Hippocampal formation (tissue), 2 donors: ENCODE measurements at places on chromosomes 16 and 17.

DNA sequence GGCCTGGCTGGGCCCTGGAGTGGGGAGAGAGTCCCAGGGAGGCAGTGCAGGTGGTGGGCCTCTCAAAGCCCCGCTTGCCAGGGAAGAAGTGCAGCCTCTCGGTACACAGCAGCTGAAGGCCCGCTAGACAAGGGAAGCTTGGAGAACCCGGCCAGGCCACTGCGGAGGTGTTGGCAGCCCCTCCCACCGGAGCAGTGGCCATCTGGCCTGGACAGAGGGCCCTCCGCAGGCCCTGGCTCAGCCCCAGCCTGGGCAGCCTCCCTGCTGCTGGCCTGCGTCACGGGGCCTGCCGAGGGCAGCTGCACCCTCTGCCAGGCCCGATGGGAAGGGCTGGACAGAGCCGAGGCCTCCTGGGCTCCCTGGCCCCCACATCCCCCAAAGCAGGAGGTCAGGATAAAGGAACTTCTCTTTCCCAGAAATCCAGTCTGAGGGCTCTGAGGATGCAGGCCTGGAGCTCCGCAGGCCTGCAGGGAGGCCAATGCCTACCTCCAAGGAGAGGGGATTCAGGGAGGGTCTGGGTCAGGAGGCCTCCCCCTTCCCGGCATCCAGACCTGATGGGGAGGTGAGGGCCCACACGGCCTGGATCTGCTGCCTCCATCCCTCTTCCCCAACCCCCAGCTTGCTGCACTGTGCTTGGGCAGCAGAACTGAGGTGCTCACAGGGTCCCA lies 4.3 kb downstream of the SPPL2C start:
- DNase-seq = peak; percentile 53

DNA sequence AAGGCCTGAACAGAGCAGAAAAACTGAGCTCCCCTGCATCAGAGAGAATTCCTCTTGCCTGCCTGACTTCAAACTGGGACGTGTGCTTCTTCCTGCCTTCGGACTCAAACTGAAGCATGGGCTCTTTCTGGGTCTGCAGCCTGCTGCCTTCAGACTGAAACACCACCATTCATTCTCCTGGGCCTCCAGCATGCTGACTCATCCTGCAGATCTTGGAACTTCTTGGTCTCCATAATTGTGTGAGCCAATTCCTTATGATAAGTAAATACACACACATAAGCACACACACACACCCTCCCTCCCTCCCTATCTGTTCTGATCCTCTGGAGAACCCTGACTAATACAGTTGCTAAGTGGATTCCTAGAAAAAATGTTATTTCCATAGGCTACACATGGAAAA lies 874.3 kb upstream of the EEF2KMT start:
- DNase-seq = no peak

GRCh38 chr16:66486773-66487579 lies 59.9 kb downstream of the BEAN1 start:
- no peak for DNase-seq

GRCh38 chr17:55254375-55254774 lies 10.4 kb upstream of the HLF start:
- DNase-seq = no peak

- no peak for DNase-seq
These were observed 18.8 kb upstream of the ASGR2 start for GRCh38 chr17:7133424-7133823.

DNA sequence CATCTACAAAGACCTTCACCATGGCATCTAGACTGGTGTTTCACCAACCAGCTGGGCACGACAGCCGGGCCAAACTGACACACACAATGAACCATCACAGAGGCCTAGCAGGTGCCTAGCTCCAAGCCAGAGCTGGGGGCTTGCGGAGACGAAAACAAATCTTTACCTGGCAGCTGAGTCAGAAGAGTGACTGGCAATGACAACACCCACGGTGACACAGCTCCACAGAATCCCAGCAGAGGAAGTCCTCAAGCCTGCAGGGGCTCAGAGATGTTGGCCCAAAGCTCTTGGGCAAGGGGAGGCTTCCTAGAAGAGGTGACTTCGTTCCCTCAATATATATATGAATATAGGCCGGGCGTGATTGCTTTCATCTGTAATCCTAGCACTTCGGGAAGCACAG lies 5.1 kb downstream of the MMP25 start:
- DNase-seq = no peak

DNA sequence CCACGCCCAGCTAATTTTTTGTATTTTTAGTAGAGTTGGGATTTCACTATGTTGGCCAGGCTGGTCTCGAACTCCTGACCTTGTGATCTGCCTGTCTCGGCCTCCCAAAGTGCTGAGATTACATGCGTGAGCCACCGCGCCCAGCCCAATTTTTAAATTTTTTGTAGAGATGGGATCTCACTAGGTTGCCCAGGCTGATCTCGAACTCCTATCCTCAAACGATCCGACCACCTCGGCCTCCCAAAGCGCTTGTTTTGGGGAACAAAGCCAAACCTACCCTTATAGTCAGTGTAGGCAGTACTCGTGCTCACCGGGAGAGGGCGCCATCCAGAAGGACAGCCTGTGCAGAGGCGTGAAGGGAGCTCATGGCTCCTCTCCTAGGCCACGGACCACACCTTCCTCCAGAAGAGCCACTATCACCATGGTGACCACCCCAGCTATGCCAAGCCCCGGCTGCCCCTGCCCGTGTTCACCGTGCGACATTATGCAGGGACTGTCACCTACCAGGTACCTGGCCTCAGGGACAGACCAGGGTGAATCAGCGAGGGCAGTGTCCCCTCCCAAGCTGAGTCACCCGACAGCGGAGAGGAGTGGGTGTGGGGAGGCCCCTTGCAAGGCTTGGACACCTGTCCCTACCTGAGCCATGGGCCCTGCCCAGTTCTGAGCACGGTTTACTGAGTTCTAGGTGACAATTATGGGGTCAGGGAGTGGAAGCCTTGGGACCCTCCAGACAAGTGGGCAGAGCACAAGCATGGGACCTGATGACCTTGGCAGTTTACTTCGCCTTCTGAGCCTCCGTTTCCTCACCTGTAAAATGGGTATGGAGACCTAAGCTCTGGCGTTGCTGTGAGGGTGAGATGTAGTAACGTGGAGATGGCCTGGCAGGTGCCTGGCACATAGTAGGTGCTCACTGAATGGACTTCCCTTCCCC lies 13.7 kb downstream of the MYO15B start:
- peak; percentile 19 for DNase-seq

DNA sequence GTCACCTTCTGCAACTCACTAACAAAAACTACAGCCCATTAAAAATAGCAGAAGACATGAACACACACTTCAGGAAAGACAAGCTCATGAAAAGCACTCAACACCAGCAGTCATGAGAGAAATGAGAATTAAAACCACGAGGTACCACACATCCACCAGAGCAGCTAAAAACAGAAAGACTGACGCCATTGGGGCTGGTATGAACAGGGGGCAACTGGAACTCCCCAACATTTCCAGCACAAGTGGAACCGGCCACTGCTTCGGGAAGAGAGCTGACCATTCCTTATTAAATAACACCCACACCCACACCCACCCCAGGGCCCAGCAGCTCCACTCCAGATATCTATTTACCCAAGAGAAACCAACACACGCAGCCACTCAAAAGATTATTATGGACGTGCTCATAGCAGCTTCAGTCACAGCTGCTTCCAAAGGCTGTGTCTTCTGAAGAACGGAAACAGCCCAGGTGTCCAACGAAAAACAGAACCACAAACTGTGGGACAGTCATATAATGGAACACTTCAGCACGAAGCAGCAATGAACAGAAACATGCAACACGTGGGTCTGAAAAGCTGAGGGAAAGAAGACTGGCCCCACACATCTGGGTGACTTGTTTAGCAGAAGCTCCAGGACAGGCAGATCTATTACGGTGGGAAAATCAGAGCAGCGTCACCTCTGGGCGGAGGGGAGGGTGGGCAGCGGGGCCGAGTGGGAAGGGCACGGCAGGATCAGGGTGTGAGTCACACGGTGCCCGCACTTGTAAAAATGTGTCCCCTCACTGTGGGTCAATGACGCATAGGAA lies 41.1 kb downstream of the KLHDC4 start:
- DNase-seq = no peak

GRCh38 chr16:10256784-10257641 lies 74.8 kb upstream of the GRIN2A start:
- no peak for DNase-seq
